ENCODE measurements at places on chromosomes 1 and 21.

DNA sequence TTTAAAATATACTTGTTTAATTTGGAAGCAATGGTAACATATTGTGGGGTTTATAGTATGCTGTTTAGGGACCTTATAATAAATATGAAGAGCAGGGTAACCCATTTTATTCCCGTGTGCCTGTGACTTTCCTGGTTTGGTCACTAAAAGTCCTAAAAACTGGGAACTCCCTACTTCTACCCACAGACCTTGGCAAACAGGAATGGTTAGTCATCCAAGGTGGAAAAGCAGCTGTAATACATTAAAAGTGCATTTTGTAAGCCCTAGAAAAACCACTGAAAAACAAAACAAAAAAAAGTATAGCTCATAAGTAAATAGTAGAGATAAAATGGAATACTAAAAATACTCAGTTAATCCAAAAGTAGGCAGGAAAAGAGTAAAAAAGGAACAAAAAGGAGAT, 538.9 kb downstream of the LMO4 start:
- no peak for DNase-seq

- peak; percentile 89 for DNase-seq
Observed at GRCh38 chr1:88327391-88328267, 356.4 kb upstream of the PKN2 start.

DNA sequence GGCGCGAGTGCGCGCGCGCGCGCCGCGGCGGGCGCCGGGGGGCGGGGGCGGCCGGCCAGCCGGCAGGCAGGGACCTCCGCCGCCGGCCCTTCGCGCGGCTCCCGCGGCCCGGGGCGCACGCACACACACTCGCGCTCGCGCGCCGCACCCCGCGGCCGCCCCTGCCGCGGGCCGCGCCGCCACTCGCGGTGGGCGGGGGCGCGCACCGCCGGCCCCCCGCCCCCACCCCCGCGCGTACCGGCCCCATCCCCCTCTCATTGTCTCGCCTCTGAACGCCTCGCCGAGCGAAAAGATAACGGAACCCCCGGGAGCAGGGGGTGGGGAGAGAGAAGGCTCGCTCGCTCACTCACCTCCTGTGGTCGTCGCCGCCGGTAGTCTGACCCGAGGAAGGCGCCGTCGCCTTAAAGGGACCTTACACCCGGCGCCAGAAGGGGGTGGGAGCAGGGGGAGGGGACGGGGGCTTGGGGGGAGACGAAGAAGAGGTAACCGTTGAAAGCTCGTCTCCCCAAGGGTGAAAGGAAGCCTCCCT, 428 bp downstream of the POGZ start:
- peak; percentile 79 for DNase-seq

- no peak for DNase-seq
Observed at GRCh38 chr1:23149114-23149513, 19.5 kb downstream of the LUZP1 start.

- peak; percentile 66 for DNase-seq
Observed at GRCh38 chr1:244065960-244066388, 14.9 kb downstream of the ZBTB18 start.

GRCh38 chr1:246283771-246284410, 223.2 kb downstream of the SMYD3 start:
- no peak for DNase-seq

GRCh38 chr1:89837036-89837481, 16.2 kb downstream of the LRRC8D start:
- no peak for DNase-seq

- no peak for DNase-seq
Observed at GRCh38 chr1:57675776-57676175, 251.9 kb upstream of the DAB1 start.

- DNase-seq, result peak; percentile 5
Observed at GRCh38 chr1:222127526-222128152, 385.8 kb upstream of the DUSP10 start.

DNA sequence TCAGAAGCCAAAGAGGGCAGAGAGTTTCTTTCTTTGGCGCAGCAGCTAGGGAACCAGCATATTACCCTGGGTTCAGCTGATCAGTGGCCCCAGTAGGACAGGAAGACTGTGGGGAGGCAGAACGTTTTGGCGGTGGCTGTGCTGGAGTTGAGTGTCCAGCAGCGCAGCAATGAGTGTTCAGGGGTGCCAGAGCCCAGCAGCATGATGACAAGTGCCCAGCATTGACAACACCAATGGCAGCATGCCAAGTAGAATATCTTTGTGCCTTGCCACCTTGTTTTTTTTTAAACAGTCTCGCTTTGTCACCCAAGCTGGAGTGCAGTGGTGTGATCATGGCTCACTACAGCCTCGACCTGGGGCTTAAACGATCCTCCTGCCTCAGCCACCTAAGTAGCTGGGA, 106.7 kb upstream of the CDC42BPA start:
- DNase-seq, result no peak

DNA sequence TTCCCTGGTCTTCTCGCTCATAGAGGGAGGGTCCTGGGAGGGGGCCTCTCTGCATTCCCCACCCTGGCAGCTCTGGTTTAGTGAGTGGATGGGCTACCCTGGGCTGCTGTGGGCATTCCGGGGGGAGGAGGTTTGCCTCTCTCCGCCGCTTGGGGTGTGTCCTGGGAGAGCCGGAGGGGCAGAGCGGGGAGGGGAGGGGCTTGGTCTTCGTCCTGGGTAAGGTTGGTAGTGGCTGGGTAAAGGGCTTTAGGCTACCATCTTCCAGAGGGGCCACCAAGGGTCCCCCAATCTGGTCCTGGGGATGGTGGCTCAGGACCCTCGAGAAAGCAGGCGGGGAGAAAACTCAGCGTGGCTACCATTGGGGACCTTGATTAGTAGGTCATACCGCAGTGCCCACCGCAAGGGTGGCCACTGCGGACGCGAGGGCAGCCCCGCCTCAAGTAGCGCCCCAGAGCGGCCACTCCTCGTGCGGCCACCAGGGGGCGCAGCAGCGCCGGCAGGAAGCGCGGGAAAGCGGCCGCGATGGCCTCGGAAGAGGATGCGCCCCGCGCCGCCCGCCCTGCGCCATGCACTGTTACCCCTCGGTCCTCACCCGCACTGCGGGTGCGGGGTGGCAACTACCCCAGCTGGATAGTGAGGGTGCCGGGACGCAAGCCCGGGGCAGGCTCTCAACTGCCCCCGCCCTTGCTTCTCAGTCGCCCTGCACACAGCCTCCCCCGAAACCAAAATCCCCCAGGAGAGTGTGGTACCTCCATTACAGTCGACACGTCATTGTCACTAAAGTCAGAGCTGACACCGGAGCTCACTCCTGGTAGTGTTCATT, 44.1 kb upstream of the SLC25A33 start:
- peak; percentile 57 for DNase-seq

DNA sequence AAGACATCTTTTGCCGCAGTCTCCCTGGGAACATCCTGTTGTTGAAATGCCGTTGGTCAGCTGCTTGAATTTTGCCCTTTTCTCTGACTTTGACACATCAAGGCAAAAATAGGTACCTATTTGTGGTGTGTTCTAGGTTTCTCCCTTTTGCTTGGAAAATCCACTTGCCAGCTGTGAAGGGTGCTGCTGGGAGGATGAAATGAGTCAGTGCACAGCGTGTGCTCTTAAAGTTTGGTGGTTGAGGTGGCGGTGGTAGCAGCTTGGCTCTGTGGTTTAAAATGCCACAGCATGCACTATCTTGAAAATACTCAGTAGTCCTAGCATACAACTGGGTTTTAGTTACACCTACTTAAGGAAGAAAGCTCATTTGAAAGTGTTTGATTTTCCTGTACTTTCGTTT, 183.8 kb downstream of the DHRS3 start:
- DNase-seq, result peak; percentile 80

- DNase-seq, result peak; percentile 39
Observed at GRCh38 chr1:186413319-186413718, 37.7 kb downstream of the ODR4 start.

- no peak for DNase-seq
Observed at GRCh38 chr1:119924948-119925898, 28.9 kb upstream of the ADAM30 start.

- peak; percentile 15 for DNase-seq
Observed at GRCh38 chr1:66386712-66387111, 147.2 kb upstream of the SGIP1 start.

DNA sequence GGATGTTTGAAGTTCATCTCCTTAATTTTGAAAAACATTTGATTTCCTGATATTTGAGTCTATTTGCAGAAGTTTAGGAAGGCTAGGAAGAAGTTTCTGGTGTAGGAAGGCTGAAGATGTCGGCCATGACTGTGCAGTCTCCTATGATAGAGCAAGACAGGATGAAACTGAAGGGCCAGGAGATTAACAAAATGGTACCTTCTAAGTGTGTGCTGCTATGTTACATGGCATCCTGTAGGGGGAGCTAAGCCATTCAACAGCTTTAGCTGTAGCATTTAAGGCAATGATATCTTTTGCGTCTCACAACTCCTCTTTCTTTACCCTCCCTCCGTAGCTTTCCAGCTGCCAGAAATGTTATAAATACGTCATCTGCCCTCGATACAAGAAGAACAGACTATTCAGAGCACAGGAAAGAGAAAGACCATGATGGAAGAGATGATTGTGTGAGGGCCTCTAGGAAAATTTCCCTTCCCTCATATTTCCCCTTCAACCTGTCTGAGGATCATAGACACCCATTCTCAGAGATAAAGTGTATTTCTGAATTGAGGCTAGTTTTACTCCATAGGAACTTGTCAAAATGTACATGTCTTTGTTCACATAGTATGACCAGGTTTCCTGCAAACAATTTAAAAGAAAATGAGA, 61.1 kb downstream of the XCL1 start:
- DNase-seq, result peak; percentile 59

- DNase-seq, result no peak
Observed at GRCh38 chr1:53572815-53573173, 113.6 kb downstream of the DMRTB1 start.

- peak; percentile 58 for DNase-seq
Observed at GRCh38 chr1:222896630-222897526, 82.0 kb downstream of the DISP1 start.

DNA sequence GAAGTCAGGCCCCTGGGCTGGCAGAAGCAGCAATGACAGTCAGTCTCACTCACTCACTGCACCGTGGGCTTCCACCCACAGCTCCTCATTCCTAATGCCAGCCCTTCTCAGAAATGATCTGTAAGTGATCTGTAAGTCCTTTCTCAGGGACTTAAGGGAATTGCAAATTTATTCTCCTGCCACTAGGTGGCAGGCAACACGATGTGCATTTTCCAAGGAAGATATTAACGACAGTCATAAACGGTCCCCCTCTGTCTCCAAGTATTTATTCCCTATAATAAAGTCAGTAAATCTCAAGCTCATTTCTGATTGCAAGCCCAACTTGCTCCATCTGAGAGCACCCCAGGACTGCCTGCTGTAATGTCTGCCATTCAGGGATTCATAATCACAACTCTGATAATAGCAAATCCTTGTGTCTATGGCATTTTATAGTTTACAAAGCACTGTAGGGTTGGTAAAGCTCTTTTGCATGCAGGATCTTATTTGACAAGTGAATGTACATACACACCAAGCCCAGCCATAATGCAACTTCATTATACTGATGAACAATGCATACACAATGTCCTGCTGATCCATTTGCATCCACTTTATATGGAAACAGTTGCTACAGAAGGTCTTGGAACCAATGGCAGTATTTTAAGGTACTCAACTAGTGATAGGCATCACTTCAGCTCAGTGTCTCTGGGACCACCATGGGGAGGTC, 380.5 kb upstream of the CAMK1G start:
- peak; percentile 66 for DNase-seq

DNA sequence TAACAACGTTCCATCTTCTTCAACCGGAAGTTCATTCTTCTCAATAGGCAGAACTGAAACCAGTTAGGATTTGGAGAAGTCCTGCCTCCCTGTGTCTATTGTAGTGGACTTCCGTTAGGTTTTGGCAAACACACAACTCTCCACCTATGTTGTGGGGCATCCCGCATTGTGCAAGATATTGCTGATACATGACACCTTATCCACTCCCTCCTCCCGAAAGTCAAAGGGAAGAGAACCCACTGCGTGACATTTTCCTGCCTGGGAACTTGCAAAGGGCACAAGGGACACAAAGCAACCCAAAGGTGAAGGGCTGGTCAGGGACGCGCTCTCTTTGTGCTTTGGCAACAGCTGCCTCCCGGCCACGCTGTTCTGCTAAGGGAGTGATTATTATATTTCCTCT, 164.8 kb downstream of the TPR start:
- no peak for DNase-seq

DNA sequence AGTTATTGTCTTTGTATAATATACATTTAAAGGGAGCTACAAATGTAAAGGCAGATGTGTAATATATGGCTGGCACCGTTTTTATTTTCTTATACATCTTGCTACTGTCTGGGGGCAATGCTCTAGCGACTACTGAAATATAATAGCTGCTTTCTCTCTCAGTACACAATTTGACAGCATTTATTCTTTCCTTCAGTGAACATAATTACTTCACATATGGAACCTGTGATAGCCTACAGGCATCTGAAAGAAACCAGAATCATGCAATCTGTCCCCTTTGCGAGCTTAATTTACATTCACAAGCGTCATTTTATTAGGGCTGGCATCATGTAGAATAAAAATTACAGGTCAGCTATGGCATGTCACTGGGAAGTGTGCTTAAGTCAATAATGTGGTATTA, 557.5 kb upstream of the PTBP2 start:
- no peak for DNase-seq

- DNase-seq, result no peak
Observed at GRCh38 chr1:90761781-90762589, 44.9 kb upstream of the BARHL2 start.

DNA sequence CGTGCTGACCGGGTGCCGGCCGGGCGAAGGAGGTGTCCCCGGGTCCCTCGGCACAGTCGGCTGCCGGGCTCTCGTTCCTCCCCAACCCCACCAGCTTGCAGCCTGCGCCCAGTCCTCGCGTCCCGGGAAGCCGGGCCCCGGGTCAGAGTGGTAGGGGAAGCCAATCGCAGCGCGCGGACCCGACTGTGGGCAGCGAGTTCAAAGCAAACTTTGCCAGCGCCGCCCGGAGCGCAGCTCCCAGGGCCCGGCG, 328 bp downstream of the MYCL start:
- DNase-seq, result peak; percentile 57

DNA sequence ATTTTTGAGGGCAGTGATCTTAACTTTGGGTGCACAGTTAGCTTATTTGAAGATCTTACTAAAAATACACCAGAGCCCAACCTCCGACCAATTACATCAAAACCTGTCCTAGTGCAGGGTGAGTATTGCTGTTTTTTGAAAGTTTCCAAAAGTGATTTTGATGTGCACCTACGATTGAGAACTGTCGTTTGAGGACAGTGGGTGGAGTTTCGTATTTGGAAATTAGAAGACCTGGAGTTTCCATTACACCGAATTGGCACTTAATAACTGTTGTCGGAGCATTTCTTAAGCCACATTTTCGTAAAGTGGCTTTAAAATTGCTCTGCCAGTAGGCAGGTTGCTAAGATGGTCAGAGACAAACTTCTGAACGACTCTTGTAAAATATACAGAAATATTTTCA, 1.1 kb downstream of the SOD1 start:
- DNase-seq, result no peak

- no peak for DNase-seq
Observed at GRCh38 chr1:205044741-205045140, 1.7 kb downstream of the CNTN2 start.

GRCh38 chr1:199020904-199021303, 382.1 kb downstream of the PTPRC start:
- no peak for DNase-seq
